Activated T-cell treated with anti-CD3 and anti-CD28 coated beads, Interleukin-2, amount 50 U/mL, for 72 hours (primary cell): ENCODE measurements at places on chromosomes 2 and 18.

DNA sequence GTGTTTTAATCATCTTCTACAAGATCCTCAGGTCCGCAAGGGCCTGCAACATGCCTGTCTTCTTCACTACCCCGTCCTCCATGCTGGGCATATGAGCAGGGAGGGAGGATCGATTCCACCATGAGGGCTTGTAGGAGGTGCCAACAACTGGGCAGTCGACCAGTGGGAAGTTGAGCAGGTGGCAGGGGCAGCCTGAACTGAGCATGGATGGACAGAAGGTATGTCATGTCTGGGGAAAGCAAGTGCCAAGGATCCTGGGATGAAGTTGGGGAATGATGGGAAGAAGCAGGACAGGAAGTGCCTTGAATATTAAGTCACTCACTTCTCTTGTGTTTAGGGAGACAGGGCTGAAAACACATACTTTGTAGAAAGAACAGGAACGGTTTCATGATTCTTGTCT, 44.7 kb downstream of the CTIF start:
- no peaks in the 10 kb centered on the region for H3K27me3 ChIP-seq
- no peaks in the 10 kb centered on the region for H3K4me1 ChIP-seq
- no peak overlapping the region for H3K27ac ChIP-seq
- H3K36me3 ChIP-seq = no peaks in the 10 kb centered on the region
- no peak for DNase-seq

DNA sequence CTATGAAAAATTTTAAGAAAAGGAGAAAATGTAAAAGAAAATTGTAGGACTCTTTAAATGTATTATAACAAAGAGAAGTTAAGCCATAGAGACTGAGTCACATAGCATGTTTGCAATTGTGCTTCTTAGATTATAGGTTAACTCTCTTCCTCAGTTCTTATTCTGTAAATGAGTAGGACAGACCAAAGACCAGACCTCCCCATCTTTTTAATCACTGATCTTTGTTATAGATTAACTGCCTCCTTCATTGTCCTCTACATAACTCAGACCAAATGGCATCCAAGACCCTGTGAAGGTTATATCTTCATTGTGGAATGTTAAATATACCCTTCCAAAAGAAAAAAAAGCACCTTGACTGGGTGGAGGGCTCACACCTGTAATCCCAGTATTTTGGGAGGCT, 316.9 kb upstream of the LRRTM4 start:
- no peaks in the 10 kb centered on the region for H3K36me3 ChIP-seq
- H3K4me1 ChIP-seq = no peaks in the 10 kb centered on the region
- DNase-seq = no peak
- H3K27ac ChIP-seq = no peak overlapping the region
- no peak overlapping the region for H3K4me3 ChIP-seq

GRCh38 chr2:179715196-179715595, 146.2 kb downstream of the ZNF385B start:
- H3K4me1 ChIP-seq = no peaks in the 10 kb centered on the region
- H3K4me3 ChIP-seq = no peak overlapping the region
- no peak for DNase-seq

- H3K4me3 ChIP-seq = no peak overlapping the region
- peaks cover 8% of the 10 kb centered on the region for H3K4me1 ChIP-seq
These were observed 127.3 kb upstream of the NYAP2 start for GRCh38 chr2:225272173-225272572.

DNA sequence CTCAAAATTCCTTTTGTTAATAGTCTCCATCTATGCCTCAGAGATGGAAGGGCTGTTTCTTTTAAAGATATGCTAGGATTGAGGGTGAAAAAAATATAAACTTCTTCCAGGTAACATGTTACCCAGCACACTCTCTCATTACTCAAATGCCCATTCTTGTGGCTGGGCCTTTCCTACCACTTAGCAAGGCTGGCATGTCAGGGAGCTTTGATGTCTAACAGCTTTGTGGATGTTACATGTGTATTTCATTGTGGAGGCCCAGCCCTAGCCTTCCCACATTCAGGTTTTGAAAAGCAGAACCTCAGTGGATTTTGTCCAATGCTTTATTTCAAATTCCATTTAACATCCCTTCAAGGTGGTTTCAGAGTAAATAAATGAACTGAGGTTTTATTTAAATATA, 191.4 kb downstream of the EPHA4 start:
- H3K4me3 ChIP-seq = no peak overlapping the region
- no peaks in the 10 kb centered on the region for H3K36me3 ChIP-seq
- H3K27ac ChIP-seq = no peak overlapping the region
- H3K27me3 ChIP-seq = no peaks in the 10 kb centered on the region
- H3K4me1 ChIP-seq = no peaks in the 10 kb centered on the region

GRCh38 chr18:36623681-36624190, 205.1 kb downstream of the TPGS2 start:
- no peaks in the 10 kb centered on the region for H3K36me3 ChIP-seq
- H3K4me1 ChIP-seq = no peaks in the 10 kb centered on the region
- peaks cover 6% of the 10 kb centered on the region for H3K27me3 ChIP-seq
- H3K4me3 ChIP-seq = no peak overlapping the region
- DNase-seq = no peak

DNA sequence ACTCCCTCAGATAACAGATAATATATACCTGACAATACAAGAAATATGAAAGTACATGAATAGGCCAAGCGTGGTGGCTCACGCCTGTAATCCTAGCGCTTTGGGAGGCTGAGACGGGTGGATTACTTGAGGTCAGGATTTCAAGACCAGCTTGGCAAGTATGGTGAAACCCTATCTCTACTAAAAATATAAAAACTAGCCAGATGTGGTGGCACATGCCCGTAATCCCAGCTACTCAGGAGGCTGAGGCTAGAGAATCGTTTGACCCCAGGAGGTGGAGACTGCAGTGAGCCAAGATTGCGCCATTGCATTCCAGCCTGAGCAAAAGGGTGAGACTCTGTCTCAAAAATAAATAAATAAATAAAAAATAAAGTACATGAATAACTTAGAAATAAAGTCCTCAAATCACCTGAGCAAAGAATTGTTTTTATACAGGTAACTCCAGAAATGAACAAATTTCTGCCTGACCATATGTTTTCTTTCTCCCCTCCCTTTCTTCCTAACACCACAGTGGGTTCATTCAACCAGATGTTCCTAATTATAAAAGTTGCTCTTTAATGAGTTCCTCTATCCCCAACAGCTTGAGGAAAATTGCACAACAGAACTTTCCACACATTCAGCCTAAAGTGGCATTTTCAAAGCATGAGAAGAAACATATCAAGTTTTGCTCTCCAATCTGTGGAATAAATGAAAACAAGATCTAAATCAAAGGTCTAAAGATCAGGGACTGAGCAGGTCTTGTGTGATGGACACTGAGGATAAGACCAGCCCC, 33.6 kb upstream of the AP1S3 start:
- DNase-seq = no peak
- H3K4me3 ChIP-seq = no peak overlapping the region
- H3K27me3 ChIP-seq = no peaks in the 10 kb centered on the region
- peaks cover 5% of the 10 kb centered on the region for H3K36me3 ChIP-seq

GRCh38 chr2:45382744-45383143, 228.3 kb downstream of the SRBD1 start:
- H3K4me1 ChIP-seq = no peaks in the 10 kb centered on the region
- no peaks in the 10 kb centered on the region for H3K36me3 ChIP-seq
- no peak for DNase-seq
- no peaks in the 10 kb centered on the region for H3K27me3 ChIP-seq
- H3K27ac ChIP-seq = no peak overlapping the region

GRCh38 chr2:231016566-231017230, 20.6 kb upstream of the C2orf72 start:
- DNase-seq = no peak
- H3K27ac ChIP-seq = no peak overlapping the region
- peaks cover 32% of the 10 kb centered on the region for H3K27me3 ChIP-seq
- no peaks in the 10 kb centered on the region for H3K4me1 ChIP-seq

- H3K4me1 ChIP-seq = peaks cover 50% of the 10 kb centered on the region
- peak; percentile 52 for DNase-seq
- H3K27ac ChIP-seq = no peak overlapping the region
- no peaks in the 10 kb centered on the region for H3K36me3 ChIP-seq
These were observed 51.9 kb downstream of the SLC4A1AP start for GRCh38 chr2:27715318-27716210.

- H3K36me3 ChIP-seq = no peaks in the 10 kb centered on the region
- no peak overlapping the region for H3K27ac ChIP-seq
- no peak overlapping the region for H3K4me3 ChIP-seq
- no peaks in the 10 kb centered on the region for H3K4me1 ChIP-seq
These were observed 288.6 kb downstream of the NDUFA10 start for GRCh38 chr2:239736358-239737143.

- H3K36me3 ChIP-seq = peaks cover 6% of the 10 kb centered on the region
- no peaks in the 10 kb centered on the region for H3K27me3 ChIP-seq
- H3K27ac ChIP-seq = peak within 1 kb of the TSS; percentile 99
- peak within 1 kb of the TSS; percentile 100 for H3K4me3 ChIP-seq
These were observed at the start of gene IL18R1 for GRCh38 chr2:102355526-102356380. TSS of gene IL18R1 (plus strand) at chr2:102355796. CDS start at chr2:102362661, 6,865 bp downstream.

DNA sequence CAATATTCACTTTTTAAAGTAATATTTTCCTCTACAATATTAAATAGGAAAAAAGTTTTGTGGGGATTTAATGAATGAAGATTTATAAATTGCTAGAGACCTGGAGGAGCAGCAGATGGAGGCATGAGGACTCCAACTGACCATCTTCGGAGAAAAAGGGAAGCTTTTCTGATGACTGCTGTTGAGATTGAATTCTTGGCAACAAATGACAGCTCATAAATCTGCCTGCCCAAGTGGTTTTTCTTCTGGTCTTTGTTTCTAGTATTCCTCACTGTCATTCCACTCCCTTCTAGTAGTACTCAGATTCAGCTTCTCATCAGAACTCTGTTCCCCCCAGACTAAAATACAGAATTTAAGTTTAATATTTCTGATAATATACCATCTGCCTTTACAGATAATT, 157.0 kb downstream of the EML6 start:
- DNase-seq = no peak
- no peak overlapping the region for H3K27ac ChIP-seq
- no peaks in the 10 kb centered on the region for H3K4me1 ChIP-seq
- no peaks in the 10 kb centered on the region for H3K36me3 ChIP-seq

DNA sequence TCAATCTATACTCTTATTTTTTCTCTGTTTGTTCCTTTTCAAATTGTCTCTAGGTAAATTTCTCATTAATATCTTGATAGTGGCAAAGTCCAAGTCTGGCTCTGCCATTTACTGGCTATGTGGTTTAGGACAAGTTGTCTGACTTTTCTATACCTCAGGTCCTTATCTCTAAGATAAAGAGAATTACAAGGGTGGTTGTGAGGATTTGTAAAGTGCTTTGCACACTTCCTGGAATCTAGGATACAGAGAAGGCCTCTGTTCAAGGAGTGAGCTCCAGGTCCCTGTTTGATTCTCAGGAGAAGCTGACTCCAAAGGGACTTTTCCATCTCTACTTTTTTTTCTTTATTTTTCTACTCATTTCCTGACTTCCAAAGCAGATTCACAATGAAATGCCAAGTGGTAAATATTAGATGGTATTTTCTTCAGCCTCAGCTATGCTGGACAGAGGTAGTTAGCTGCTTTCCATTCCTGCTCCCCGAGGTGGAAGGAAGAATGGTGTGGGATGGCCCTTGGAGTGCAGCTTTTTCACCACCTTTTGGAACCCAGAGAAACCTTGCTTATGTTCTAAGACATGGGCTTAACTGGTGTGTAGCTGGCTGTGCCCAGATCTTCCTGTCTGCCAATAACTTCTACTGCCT, 90.5 kb downstream of the GALNT1 start:
- H3K27ac ChIP-seq = no peak overlapping the region
- peaks cover under 1% of the 10 kb centered on the region for H3K36me3 ChIP-seq

DNA sequence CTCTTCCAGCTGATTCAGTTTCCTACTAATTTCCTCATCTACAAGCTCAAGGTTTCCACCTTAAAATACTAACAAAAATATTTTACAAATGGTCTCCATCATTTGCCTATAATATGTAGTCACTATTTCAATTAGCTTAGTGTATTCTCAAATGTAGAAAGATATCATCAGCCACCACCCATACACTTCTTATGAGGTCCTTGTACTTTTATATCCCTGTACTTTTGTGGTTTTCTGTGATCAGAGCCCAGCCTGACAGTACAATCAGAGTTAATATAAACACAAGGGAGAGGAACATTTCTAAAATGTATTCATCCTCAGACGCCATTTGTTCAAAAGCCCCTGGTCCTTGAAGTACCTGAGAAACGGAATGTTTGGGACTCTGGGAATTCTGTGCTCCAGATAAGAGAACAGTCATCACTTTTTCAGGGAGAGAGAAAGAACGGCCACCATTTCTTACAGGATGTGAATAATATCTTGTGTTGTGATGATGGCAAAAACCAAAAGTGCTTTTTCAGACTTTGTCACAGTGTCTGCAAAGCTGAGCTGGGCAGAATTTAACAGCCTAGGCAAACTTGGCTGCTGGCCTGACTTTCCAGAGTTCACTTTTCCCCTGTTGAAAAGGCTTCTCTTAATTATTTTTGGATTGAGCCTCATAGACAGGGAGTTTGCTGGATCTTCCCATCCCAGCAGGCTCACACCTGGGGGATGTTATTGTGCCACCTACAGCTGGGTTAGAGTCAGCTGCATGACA, 361.7 kb upstream of the ACVR2A start:
- H3K36me3 ChIP-seq = no peaks in the 10 kb centered on the region
- H3K27me3 ChIP-seq = no peaks in the 10 kb centered on the region
- H3K4me3 ChIP-seq = no peak overlapping the region
- no peak for DNase-seq
- H3K27ac ChIP-seq = no peak overlapping the region
- H3K4me1 ChIP-seq = no peaks in the 10 kb centered on the region

- no peaks in the 10 kb centered on the region for H3K4me1 ChIP-seq
- DNase-seq = no peak
- H3K27ac ChIP-seq = no peak overlapping the region
These were observed 39.4 kb downstream of the MYT1L start for GRCh38 chr2:2291500-2292260.

DNA sequence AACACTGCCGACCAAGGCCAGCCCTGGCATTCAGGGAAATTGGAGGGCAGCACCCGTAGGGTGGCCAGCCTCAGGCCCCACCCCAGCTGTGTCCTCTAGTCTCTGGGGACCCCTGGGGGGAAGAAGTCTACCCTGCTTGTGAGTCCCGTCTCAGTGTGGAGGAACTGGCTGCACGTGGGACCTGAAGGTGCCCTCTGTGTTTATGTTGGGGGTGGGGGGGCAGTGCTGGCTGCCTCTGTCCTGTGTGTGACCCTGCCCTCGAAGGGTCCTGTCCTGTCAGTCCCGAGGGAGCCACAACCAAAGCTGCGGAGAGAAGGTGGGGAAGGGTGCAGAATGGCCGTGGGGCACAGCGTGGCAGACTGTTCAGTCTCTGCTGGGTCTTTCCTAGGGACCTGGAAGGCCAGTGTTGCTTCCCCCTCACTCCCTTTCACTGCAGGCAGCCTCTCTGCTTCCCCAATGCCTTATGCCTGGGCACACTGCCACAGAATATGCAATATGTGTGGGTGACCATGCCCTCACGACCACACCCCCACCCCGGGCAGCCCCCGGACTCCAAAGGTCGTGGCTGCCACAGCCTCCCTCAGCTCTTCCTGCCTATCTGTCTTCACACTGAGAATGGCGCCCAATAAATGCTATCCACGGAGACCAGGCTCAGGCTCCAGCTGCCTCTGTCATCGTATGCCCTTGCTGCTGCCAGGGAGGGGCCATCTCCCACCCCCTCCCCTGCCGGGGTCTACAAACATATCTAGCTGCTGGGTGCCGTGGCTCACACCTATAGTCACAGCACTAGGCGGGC, 33.3 kb upstream of the SLC35F6 start:
- no peak for DNase-seq
- no peaks in the 10 kb centered on the region for H3K36me3 ChIP-seq
- no peak overlapping the region for H3K27ac ChIP-seq
- no peaks in the 10 kb centered on the region for H3K4me1 ChIP-seq

GRCh38 chr18:8721094-8721669, 15.8 kb downstream of the MTCL1 start:
- H3K4me3 ChIP-seq = no peak overlapping the region
- no peak overlapping the region for H3K27ac ChIP-seq
- H3K36me3 ChIP-seq = no peaks in the 10 kb centered on the region
- H3K4me1 ChIP-seq = no peaks in the 10 kb centered on the region
- H3K27me3 ChIP-seq = peaks cover 19% of the 10 kb centered on the region
